D721Med (cell line): ENCODE measurements at places on chromosomes 5 and 9.

- no peak for DNase-seq
Measured at GRCh38 chr9:134028575-134029247, 3.4 kb downstream of the BRD3OS start.

- no peak for DNase-seq
Measured at GRCh38 chr9:127835991-127836516, 18.4 kb downstream of the ENG start.

GRCh38 chr9:4099976-4100735 is 199.7 kb downstream of the GLIS3 start:
- DNase-seq = no peak

- DNase-seq = no peak
Measured at GRCh38 chr9:113997610-113998009, 80.5 kb downstream of the AMBP start.

GRCh38 chr5:74943905-74944304 is 77.7 kb upstream of the FAM169A start:
- no peak for DNase-seq

DNA sequence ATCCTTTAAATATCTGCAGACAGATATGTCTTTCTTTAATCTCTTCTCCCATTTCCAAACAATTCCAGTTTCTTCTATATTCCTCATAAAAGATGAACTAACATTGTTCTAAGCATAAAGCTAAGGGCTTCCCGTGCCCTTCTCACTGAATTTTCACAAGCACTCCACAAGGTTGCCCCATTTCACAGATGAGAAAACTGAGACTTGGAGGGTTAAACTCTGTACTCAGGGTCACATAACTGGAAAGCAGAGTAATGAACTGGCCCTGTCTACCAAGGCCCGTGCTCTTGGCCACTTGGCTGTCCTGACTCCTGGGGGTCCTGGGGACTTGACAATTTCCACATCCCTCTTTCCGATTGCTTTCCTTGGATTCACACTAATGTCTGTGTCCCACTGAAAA is 25.3 kb downstream of the KLF9 start:
- DNase-seq = no peak
